T-helper 1 cell (primary cell): ENCODE measurements at places on chromosomes 7 and 10.

DNA sequence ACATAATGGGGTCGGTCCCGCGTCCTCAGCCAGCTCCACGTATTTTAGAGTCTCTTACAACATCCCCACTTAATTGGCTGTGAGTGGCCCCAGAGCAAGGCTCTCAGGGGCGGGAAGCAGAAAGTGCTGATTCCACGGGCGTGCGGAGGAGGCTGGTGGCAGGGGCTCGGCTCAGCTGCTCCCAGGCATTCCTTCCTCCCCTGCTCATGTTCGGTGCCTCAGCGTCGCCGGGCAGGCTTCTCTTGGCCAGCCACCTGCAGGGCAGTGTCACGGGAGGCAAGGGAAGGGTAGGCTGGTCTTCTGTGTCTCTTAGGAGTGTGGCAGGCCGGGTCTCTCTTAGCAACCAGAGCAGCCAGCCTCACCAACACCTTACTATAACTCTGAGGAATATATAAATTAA lies 33.8 kb downstream of the IL15RA start:
- no peak for DNase-seq

DNA sequence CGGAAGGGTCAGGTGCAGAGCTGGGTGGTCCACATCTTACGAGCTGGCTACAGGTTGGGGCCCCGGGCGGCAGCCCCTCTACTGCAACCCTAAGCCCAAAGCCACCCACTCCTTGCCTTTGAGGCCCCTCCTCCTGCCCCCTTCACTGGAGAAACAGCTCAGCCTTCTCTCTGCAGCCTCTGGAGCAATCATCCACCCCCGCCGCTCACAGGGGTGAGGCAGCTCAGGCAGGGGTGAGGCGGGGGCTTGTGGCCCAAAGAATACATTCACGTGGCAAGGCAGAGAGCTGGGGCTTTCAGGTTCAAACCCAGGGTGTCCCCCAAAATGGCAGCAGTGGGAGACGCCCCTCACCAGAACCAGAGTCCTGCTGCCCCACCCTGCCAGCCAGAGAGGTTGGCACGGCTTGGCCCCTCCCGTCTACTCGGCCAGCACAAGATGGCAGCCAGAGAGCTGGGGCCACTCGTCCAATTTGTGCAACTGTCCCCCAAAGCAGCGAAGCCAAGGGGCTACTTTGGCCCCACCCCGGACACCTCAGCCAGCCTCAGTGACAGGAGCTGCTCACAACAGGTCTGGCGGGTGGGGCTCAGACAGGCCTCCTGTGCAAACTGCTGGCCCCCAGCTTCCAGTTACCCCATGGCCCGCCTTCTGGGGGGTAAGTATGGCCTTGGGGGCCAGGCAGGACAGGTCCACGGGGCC lies 7.2 kb downstream of the GNB2 start:
- DNase-seq, result no peak

DNA sequence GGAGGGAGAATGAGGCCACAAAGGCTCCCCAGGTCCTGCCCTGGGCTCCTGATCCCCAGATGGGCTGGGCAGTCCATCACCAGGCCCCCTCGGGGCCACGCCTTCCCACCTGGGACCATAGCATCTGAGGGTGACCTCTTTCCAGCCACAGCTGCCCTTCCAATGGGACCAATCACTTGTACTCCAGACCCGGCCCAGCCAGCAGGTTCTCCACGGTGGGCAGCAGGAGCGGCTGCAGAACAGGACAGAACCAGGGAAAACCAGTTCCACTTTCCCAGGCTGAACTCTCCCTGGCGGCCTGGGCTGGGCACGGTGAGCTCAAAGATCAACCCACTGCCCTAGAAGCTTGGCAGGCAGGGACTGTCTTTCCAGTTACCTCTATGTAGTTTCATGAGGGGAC lies 257.6 kb downstream of the MAD1L1 start:
- no peak for DNase-seq

DNA sequence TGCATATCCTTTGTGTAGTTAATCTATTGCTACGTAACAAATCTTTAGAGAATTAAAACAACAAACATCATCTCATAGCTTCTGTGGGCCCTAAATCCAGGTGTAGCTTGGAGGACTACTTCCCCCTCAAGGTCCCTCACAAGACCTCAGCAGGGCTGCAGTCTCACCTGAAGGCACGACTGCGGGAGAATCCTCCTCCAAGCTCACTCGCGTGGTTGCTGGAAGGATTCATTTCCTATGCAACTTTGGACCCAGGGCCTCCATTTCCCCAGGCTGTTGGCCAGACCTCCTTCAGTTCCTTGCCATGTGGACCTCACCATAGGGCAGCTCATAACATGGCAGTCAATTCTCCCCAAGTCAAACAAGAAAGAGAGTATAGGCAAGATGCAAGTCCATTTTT lies 140.4 kb downstream of the OAT start:
- no peak for DNase-seq

GRCh38 chr10:126687121-126687606 lies 16.7 kb upstream of the C10orf90 start:
- no peak for DNase-seq

DNA sequence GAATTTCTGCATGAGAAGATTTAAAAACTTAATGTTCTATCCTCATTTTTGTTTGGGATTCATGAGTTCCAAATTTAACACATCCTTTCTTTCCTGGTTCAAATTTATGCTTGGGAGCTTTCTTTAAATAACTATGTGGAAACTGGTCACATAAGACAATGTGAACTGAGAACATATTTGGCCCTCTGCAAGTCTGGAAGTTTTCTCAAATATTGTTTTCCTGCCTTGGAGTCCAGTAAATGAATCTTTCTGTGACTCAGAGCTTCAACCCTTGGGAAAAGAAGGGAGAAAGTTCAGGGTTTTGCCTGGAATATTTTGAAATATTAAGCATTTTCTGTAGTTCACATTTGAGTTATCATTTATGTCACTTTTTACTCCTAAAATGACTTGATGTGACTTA lies 559.0 kb upstream of the NRP1 start:
- no peak for DNase-seq

- no peak for DNase-seq
These were observed 116.8 kb downstream of the ARID5B start for GRCh38 chr10:62018131-62018911.

- DNase-seq, result no peak
These were observed 121.5 kb downstream of the TNS3 start for GRCh38 chr7:47460251-47460989.

- DNase-seq, result no peak
These were observed 21.6 kb downstream of the C1GALT1 start for GRCh38 chr7:7203813-7204575.

DNA sequence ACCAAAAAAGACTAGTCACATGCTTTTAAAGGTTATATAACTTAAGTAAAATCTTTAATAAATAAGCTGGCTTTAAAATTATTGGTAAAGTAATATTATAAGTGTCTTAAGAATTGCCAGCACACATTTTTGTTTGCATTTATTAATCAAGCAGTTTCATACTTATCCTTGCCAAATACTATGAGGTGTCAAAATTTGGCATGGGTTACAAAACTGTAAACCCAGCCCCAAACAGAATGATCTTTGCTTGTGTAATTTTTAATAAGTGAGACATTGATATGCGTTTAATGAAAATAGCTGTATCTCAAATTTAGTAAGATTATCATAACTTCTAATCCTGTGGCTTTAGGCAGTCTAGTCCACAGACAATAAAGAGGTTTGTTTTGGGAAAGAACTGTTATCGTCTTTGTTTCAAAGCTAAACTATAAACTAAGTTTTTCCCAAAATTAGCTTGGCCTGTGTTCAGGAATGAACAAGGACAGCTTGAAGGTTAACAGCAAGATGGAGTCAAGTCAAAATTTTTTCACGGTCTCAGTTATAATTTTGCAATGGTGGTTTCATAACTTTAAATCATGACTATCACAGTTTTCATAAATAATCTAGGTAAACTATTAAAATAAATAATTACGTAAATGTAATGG lies 72.8 kb downstream of the ST8SIA6 start:
- no peak for DNase-seq

DNA sequence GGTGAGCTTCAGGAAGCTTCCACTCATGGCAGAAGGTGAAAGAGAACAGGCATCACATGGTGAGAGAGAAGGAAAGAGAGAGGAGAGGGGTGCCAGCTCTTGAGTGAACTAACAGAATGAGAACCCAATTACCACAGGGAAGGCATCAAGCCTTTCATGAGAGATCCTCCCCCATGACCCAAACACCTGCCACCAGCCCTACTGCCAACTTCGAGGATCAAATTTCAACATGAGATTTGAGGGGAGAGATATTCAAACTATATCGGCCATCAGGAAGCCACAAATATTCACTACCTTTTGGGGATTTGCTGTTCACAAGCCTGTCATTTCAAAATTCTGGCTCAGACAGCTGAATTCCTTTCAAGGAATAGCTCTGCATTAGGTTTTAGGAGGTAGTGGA lies 39.9 kb upstream of the SMNDC1 start:
- no peak for DNase-seq

- DNase-seq, result no peak
These were observed 10.6 kb downstream of the SLC25A16 start for GRCh38 chr10:68516766-68517165.

DNA sequence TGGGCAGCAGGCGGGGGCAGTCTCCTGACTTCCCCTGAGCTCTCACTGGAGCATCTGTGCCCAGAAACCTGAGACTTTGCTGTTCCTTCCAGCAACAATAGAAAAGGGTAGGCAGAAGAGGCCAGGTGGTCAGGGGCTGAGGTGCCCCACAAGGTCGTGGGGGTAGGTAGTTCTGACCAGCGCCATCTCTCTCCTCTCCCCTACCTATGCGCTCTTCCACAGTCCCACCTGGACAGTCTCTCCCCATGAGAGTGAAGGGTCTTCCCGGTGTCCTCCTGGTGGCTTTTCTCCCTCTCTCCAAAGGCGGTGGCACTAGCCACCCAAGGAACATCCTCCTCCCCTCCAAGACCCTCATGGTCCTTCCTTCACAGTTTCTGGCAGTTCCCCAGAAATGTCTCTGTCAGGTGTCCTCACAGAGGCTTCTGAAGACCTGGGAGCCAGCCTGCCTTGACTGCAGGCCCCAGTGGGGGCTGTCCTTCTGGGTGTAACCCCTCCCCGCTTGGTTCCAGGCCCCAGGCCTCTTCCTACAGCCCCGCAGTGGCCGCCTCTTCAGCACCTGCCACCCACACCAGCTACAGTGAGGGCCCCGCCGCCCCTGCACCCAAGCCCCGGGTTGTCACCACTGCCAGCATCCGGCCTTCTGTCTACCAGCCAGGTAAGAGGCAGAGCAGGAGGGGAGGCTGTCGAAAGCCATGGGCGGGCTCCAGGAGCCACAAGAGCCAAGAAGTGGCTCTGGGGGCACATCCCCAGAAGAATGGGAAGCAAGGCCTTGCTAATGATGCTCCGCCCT lies 41.3 kb downstream of the LDB3 start:
- DNase-seq, result no peak

DNA sequence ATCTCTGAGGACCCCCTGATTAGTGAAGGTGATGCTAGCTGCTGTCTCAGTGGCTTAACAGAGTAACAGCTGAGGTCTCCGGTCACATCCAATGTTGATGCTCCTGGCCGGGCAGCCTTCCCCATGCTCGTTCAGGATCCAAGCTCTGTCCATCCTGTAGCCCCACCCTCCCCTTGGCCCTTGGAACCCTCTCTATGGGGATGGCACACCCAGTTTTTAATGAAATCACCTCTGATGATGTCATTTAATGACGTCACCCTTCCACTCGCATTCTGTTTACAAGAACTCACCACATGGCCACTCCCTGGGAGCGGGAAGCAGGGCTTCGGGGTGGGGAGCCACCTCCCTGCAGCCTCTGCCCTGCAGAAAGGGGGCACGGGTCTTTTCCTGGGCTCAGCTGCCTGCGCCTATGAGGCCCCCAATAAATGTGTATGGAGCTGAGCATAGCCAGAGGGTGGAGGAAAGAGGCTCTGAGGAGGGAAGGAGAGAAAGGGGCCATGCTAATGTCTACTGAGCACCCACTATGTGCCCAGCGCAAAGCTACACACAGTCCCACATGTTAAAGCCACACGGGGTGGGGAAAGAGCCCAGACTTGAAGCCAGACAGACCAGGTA lies 95.5 kb downstream of the OAT start:
- no peak for DNase-seq
